Jurkat, Clone E6-1 (cell line): ENCODE measurements at places on chromosomes 2 and 18.
A peak's percentile ranks its signal among the peaks of the same experiment; 100 is the strongest.

- DNase-seq: no peak
Measured at GRCh38 chr2:136108463-136108862, 9.5 kb downstream of the CXCR4 start.

- no peak for DNase-seq
Measured at GRCh38 chr2:15365411-15365810, 195.7 kb downstream of the NBAS start.

GRCh38 chr2:197124639-197125390, 185.8 kb downstream of the ANKRD44 start:
- no peak for DNase-seq

DNA sequence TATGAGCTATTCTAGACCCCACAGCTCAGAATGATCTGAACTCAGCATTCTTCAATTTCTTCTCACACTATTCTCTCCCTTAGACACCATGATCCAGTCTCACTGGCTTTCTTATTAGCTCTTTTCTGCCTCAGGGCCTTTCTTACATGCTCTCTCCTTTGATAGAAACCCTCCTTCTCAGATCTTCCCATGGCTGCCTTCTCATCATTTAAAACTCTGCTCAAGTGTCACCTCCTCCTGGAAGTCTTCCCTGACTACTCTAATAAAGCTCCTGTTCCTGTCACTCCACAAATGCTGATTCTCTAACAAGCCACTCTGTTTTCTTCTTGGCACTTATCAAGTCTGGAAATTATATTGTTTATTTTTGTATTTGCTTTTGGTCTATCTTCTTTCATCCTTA, 131.1 kb downstream of the HNMT start:
- no peak for DNase-seq

GRCh38 chr18:71105994-71106546, 817.2 kb downstream of the SOCS6 start:
- DNase-seq: no peak

DNA sequence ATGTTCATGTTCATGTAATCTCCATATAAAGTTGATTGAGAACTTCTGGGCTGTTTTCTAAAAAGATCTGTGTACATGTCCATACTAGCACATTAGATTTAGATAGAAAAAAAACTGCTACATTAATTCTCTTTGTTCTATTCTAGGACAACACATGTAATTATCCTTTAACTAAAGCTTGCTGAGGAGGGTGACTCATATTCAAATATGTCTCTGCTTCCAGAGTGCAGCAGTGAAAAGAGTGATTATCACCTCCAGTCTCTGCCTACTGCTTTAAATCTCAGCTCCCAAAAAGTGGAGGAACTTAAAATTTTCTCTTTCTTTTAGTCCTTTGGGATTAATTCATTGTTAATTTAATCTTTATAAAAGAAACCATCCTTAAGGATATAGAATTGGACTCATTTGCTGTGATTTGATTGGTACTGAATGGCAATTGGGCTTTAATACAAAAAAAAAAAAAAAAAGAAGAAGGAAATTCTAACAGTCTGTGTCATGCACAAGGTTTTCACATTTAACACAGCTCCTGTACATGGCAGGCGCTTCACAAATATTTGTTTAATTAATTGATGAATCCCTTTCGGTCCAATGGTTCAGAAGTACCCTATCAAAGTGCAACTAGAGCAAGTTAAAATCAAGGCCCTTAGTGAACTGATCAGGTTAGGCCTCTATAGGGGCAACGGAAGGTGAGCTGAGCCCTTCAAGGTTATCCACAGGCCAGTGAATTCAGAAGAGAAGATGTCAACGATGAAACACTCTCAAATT, 214.0 kb upstream of the KCNJ3 start:
- no peak for DNase-seq

GRCh38 chr2:6913415-6914157, 3.6 kb upstream of the RNF144A start:
- DNase-seq: no peak

GRCh38 chr2:120892271-120892966, 156.8 kb downstream of the GLI2 start:
- DNase-seq: no peak

GRCh38 chr2:241507430-241508239, 749 bp downstream of the STK25 start:
- DNase-seq: no peak

GRCh38 chr2:30165617-30166016, 18.8 kb downstream of the YPEL5 start:
- DNase-seq: no peak

DNA sequence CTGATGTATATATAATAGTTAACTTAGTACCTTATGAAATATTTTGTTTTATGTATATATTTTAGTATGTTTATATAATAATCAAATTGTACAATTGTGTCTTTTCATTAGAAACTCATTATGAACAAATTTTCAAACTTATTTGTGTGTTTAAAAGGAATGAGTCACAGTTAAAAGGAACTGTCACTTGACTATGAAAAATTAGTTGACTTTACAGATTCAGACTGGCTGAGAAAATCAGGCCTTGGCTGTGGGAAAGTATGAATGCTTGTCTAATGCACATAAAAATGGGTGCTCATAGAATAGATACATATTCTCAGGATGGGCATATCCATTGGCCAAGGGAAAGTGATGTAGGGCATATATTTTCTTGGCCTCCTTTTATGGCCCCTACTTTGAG, 576.8 kb downstream of the SATB2 start:
- no peak for DNase-seq

GRCh38 chr2:148948868-148949267, 73.8 kb downstream of the KIF5C start:
- no peak for DNase-seq

GRCh38 chr18:35982409-35983114, 10.1 kb downstream of the RMP24 start:
- no peak for DNase-seq

DNA sequence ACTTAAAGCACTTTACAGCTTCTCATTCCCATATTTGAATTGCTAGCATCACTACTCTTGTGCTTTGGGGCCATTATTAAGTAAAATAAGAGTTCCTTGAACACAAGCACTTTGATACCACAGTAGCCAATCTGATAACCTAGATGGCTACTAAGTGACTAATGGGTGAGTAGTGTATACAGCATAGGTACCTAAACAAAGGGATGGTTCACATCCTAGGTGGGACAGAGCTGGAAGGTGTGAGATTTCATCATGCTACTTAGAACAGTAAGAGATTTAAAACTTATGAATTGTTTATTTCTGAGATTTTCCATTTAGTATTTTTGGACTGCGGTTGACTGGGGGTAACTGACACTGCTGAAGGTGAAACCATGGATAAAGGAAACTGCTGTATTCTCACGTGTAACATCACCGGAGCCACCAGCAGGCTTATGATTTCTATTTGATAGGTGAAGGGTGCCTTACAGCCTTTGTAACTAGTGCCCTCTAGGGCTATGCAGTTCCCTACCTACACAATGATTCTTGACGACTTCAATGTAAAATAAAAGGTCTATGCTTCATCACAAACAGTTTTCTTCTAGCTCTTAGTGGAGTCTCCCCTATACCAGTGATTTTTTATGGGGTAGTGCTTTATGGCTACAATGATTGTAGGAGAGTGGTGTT, 22.1 kb upstream of the CRIM1 start:
- no peak for DNase-seq

- no peak for DNase-seq
Measured at GRCh38 chr2:128069769-128070168, 21.2 kb upstream of the UGGT1 start.

DNA sequence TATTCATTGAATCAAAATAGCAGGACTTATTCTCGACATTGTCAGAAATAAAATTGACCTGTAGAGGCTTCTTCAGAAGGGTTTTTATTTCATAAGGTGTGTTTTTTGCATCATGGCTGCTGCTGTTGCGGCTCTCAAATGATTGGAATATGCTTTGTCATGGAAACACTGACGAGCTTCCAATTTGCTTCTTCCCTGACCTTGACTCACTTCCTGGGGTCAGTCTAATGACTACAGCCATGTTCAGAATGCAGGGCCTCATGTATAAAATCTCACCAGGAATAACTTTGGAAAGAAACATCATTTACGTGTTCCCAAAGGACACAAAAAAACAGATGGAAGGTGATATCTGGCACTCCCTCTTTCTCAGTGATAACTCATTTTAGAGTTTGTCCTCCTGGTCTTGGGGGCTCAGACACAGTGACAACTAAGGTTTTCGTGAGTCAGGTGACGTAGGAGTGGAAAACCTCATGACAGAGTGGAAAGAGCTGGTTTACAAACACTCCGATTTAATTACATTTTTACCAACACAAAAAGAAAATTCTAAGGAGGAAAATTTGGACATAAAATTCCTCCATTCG, 467.0 kb upstream of the RAB12 start:
- DNase-seq: no peak

GRCh38 chr18:48819781-48820482, 130.8 kb downstream of the SMAD7 start:
- no peak for DNase-seq

GRCh38 chr2:133561045-133561852, 7.0 kb downstream of the NCKAP5 start:
- DNase-seq: peak; percentile 30

GRCh38 chr2:16861111-16861510, 195.5 kb upstream of the CYRIA start:
- no peak for DNase-seq

DNA sequence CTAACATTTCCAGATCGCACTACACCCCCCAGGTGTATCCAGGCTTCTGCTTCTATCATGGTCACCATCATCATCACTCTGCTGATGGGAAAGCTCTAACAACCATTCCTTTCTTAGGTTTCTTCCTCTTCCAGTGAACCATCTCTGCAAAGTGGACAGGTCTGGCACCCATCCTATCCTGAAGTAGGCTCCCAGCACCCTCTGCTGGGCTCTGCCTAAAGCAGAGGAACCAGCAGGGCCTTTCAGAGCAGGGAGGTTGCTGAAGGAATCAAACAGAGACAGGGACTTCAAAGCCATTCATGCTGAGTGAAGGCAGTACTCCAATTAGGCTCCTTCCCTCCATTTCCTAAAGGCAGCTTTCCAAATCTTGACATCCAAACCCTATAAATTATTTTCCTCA, 27.2 kb upstream of the SATB2 start:
- no peak for DNase-seq

DNA sequence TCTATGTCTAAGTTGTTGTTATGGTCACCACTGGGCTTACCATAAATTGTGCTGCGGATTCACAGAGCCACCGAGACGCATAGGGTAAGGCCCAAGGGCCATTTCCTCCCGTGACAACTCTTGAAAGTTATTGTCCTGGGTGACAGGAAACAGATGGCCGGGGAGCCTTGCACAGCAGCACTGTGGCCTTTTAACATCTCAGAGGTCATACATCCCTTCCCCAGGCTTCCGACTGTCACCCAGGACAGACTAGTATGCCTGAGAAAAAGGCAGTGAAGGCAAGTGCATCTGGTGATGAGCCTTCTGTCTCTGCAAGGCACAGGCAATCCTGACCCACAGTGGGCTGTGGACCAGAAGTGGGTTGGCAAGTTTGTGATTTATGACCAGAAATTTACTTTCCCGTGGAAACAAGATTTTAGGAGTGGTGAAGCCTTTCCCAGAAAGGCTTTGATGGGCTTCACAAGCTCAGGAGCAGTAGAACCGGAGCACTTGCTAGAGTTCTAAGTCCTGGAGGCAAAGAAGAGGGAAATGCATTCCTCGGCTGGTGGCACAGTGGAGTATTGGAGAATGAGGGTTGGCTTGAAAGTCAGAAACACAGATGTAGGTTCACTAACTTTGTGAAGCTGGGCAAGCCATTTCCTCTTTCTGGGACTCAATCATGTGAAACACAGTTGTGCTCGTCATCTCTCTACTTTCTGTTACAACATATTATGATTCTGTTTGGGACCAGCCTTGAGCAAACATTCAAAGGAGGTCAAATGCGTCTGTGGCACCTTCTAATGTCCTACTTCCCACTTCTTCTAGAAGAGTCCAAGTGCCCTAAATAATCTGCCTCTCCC, 2.0 kb upstream of the CAPN14 start:
- DNase-seq: no peak

DNA sequence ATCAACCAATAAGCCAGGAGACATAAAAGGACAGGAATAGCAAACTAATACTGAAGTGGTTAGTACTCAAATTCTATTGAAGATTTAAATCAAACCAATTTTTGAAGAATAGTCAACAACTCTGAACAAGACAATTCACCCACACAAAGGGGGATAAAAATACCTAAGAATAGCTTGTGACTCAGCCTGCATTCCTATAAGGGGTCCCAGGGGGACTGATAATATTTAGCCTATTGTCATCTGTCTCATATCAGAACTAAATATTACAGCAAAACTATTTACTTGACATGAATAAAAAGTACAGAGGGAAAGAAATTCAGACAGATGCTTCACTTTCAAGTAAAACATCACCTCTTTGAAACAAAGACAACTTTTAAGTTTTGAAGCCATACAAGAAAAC, 7.7 kb downstream of the ITSN2 start:
- DNase-seq: no peak

DNA sequence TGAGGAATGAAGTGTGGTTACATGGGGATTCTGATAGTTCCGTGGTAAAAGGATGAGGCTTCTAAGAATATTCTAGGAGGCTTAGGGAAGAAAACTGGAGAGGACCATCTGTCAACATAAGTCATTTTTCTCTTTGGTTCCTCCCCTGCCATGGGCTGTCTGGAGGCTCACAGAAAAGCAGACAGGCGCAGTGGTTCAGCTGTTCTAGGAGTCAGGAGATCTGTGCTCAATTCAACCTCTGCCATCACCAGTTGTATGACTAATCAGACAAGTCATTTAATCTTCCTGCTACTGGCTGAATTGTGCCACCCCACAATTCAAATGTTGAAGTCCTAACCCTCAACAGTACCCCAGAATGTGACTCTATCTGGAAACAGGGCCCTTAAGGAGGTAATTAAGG, 36.4 kb downstream of the ADAM17 start:
- DNase-seq: no peak

GRCh38 chr2:239008677-239009588, 161.0 kb downstream of the TWIST2 start:
- DNase-seq: no peak

GRCh38 chr2:144567745-144568144, 47.8 kb upstream of the ZEB2 start:
- DNase-seq: no peak

DNA sequence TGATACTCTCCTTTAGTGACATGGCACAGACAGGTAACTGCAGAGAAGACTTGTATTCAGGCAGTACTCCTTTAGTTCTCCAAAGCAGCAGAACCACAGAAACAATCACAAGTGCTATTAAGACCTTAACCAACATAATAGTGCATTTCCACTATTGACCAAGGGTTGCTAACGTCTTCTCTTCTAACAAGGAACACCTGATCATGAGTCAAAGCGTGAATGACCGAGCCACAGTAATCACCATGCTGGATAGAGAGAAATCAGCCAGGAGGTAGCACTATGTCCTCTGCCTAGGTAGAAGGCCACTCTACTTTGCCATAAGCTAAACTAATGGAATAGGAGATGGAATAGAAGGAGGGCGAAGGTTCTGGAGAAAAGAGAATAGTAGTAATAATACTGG, 161.0 kb downstream of the ANKRD44 start:
- DNase-seq: no peak

GRCh38 chr2:155021618-155022017, 323.1 kb downstream of the KCNJ3 start:
- DNase-seq: no peak

GRCh38 chr2:43328133-43328532, 101.7 kb upstream of the ZFP36L2 start:
- DNase-seq: no peak
